ENCODE measurements at places on chromosomes 5 and 9.

GRCh38 chr5:81751836-81752643 lies 1.1 kb upstream of the SSBP2 start:
- no peak for DNase-seq

DNA sequence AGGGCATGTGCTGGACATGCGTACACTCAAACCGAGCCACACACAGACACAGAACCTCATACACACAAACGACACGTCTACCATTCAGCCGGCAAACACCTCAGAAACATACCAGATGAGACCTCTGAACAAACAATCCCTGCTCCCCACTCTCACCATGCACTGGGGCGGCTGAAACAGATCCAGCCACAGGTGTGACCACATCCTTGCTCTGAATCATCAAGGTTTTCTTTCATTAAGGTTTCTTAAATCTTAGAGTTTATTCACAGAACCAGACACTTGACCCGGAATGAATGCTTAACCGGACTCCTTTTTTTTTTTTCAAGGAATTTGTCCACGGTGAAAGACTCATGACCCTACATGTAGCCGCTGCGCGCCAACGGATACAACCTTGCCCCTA lies 26.2 kb downstream of the TERT start:
- DNase-seq = no peak

DNA sequence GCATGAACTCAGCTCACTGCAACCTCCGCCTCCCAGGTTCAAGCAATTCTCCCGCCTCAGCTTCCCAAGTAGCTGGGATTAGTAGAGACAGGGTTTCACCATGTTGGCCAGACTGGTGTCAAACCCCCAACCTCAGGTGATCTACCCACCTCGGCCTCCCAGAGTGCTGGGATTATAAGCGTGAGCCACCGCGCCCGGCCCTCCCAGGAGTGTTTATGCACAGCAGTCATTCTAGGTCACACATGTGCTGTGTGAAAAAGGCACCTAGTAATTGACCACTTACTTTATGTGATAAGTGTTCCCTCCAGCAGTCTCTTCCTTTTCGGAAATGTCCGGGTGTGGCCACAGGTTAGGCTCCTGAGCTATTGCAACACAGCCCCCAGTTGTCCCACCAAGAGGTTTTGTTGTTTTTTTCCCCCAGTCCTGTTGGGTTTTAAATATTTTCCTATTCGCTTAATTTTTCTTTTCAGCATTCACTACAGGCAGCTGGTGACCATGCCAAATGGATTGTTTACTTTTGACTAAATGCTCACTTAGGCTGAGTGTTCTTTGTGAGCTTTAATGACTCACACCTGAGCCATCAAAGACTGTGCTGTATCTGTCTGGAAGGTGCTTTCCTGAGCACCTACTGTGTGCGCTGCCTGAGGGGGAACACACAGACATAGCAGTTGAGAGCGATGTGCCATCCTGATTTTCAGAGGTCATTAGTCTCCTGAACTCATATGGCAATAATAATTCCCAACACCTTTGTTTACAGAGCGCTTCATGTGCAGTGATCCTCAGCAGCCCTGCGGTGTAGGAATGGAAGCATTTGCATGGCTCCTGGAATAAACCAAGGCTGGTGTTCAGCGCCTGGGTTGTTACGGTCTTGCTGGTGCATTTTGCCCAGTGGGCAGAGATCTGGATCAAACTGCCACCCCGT lies 94.3 kb downstream of the MVB12B start:
- DNase-seq = no peak

- DNase-seq = no peak
Measured at GRCh38 chr5:73135429-73136054, 15.2 kb downstream of the TMEM171 start.
